Putamen (tissue), 1 donor: ENCODE measurements at places on chromosomes 12 and 14.

DNA sequence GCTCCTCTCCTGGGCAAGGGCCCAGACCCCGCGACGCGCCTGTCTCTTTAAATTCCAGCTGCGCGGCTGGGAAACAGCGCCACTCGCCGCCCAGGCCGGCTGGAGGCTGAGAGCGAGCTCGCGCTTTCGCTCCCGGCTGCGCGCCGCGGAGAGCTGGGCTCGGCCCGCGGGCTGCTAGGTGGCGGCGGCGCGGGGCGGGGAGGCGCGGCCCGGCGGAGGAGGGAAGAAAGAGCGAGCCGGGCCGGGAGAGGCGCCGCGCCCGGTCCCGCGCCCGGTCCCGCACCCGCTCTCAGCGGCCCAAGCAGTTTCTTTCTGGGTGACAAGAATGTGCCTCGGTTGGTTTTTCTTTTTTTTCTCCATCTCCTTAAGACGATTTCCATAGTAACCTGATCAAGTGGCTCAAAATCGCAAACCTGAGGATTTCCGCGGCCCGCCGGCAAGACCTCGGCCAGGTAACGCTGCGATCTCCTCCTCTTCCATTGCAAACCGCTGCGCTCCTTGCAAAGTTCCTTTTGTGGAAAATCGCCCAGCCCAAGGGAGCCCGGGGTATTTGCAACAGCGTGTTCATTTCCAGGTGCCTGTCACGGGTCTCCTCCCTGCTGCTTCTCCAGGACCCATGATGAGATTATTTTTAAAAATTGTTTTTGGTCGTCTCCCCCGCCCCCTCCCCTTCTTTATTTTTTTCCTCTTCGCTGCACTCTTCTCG, 259.5 kb upstream of the E2F7 start:
- peak; percentile 73 for DNase-seq

DNA sequence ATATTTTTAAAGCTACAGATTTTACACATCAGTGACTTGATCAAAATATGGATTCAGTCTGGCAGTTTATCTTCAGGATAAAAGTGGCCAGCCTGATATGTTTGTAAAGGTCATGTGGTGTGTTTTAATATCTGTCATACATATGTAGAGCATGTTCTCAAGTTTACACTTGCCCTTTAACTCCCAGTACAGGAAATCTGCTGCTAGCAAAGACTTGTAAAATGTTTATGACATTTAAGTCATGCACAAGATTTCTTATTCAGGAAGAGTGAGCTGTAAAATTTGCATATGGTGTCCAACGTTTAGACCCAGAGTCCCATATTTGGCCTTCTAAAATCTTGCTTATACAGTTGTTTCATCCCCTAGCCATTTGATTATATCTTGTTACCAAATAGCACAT, 197.5 kb upstream of the FLRT2 start:
- DNase-seq, result no peak

DNA sequence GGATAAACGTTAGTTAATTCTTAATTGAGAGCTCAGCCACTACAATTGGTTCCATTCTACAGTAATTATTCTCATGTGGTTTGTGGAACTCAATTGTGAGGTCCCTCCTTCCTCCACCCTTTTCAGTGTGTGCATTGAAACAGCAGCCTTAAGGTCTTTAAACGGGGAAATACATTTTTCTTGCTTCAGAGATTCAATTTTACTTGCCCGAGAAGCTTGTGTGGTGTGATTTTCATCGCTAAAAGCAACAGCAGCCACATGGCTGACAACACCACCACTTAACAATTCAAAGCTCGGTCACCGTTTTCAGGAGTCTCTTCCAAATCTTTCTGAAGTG, 733 bp upstream of the PPFIBP1 start:
- DNase-seq, result no peak

DNA sequence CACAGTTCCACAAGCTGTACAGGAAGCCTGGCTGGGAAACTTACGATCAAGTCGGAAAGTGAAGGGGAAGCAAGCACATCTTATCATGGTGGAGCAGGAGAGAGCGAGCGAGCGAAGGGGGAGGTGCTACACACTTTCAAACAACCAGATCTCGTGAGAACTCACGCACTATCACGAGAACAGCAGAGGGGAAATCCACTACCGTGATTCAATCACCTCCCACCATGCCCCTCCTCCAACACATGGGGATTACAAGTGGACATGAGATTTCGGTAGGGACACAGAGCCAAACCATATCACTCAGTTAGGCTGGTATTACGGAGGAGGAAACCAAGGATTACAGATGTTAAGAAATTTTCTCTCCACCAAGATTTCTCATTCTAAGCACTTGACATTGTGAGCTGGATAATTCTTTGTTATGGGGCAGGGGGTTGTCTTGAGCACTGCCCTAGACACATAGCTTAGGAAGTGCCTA, 262.0 kb upstream of the G2E3 start:
- no peak for DNase-seq

GRCh38 chr12:115491511-115492250, 785.8 kb downstream of the MED13L start:
- DNase-seq, result no peak

DNA sequence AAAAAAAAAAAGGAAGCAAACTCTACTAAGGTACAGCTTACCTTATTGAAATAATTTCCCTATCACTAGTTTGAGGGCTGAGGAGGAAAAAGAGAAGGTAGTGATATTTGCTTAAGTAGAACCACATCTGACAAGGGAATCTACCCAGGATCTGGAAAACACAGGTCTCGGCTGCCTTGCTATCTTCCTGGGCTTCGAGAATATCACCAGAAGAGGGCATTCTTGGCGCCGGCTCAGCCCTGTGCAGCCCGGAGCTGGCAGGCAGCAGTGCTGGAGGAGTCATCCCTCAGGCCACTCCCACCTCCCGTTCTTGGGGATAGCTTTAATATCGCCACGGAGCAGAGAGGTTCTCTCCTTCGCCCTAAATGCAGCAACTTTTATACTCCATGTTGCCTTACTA, 1181.2 kb downstream of the VRK1 start:
- DNase-seq, result peak; percentile 75

GRCh38 chr14:69614592-69614991, 3.2 kb downstream of the SUSD6 start:
- peak; percentile 30 for DNase-seq

GRCh38 chr12:71888521-71888920, 49.0 kb downstream of the TBC1D15 start:
- no peak for DNase-seq

GRCh38 chr12:72077111-72077820, 138.6 kb downstream of the TPH2 start:
- no peak for DNase-seq

- no peak for DNase-seq
Measured at GRCh38 chr14:99202516-99202915, 69.5 kb downstream of the BCL11B start.

DNA sequence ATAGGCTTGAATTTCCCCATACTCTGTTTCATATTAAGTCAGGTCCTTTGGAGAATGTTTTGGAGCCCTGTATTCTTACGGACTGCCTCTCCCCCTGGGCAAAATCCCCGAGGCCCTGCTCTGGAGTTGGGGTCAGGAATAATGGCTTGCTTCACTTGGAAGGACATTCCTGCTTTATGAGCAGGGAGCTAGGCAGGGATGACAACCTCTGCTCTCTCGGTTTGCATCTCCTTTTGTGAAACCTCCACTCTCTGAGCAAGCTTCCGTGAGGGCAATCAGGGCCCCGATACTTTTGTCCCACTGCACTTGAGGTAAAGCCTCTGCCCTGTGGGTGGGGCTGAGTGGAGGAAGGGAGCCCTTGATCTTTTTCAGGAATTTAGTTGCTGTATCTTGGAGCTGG, 19.3 kb downstream of the OS9 start:
- DNase-seq, result no peak

GRCh38 chr12:6697584-6698351, 2.8 kb downstream of the PIANP start:
- no peak for DNase-seq

DNA sequence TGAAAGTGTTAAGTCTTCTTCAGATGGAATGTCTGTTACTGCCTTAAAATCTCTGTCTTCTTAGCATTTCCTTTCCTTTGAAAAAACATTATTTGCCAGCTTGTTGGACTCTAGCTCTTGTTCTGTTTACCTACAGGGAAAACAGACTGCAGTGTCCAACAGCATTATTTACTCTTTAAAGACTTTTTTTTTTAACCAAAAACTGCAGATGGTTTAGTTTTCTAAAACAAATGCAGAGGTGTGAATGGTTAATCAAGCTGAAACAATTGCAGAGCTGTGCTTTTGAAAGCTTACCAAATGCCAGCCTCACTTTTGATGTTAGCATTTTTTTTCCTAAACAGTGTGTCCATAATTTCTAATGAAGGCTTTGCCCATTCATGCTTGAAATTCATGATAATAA, 323.3 kb downstream of the TMEM117 start:
- DNase-seq, result no peak

- no peak for DNase-seq
Measured at GRCh38 chr14:94474581-94475031, 1.4 kb downstream of the SERPINA9 start.

DNA sequence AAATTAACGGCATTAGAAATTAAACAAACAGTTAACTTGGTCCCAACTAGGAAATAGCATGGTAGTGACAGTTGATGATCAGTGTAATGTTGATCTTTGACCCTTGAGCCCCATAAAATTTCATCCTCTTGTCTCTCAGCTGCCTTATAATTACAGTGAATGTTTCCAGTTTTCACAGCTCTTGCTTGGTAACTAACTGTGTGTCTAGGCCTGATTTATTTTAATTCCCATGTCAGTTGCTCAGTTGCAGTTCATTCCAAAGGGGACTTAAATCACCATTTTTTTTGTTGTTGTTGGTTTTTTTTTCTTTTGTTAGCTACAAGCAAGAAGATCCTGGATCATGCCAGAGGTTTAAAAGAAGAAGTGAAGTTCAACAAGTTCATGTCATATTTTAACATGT, 1883.7 kb upstream of the FLRT2 start:
- no peak for DNase-seq

- DNase-seq, result no peak
Measured at GRCh38 chr14:104969741-104970230, 8.4 kb downstream of the AHNAK2 start.

GRCh38 chr12:118312578-118312977, 60.1 kb downstream of the TAOK3 start:
- DNase-seq, result no peak

GRCh38 chr14:77529213-77529612, 30.6 kb upstream of the ISM2 start:
- no peak for DNase-seq
